ENCODE measurements at places on chromosomes 16 and 17.

DNA sequence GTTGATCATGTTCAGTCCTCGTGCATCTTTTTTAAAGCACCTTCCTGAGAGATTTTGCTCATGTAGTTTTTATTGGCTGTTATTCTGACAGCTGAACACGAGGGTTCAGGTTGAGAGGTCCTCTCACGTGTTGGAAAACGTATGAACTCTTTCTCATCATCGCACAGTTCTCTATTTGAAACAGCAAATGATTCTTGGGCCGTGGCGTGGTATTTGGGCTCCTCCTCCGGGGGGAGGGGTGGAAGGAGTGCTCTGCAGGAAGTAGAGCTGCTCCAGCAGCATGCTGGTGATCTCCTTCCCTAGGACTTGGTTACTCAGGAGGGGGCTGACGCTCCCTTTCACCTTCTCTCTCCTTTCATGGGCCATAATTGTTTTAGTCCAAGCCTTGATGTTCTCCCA is 70.4 kb downstream of the KSR1 start:
- DNase-seq, result peak; percentile 52

- no peak for DNase-seq
These were observed 76.5 kb downstream of the NETO2 start for GRCh38 chr16:47067203-47067602.

GRCh38 chr16:5069048-5069447 is 2.6 kb upstream of the ALG1 start:
- no peak for DNase-seq

GRCh38 chr17:3956327-3956957 is 7.8 kb downstream of the ATP2A3 start:
- DNase-seq, result no peak

DNA sequence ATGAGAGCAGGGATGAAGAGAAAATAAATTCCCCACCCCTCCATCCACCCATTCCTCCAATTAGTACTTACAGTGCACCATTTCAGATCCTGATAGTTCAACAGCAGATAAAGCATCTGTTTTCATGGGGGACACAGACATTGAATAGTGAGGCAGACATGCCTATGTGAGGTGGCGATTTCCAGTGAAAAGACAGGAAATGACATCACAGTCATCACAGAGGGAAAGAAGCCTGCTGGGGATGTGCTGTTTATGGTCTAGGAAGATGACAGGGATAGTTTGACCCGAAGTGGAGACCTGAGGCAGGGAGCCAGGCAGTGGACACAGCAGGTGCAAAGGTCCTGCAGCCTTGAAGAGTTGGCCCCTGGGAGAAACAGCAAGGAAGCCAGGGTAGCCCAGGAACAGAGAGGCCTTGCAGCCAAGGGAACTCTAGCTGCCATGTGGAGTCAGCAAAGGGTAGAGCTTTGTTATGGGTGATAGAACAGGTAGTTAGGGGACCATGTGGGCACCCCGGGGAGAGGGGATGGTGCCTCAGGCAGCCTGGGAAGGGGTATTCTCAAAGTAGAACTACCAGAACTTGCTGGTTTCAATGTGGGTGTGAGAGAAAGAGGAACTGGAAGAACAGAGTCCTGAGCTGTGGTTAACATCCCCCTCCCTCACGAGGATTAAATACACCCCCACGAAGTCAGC is 256.6 kb downstream of the CPPED1 start:
- DNase-seq, result peak; percentile 81

DNA sequence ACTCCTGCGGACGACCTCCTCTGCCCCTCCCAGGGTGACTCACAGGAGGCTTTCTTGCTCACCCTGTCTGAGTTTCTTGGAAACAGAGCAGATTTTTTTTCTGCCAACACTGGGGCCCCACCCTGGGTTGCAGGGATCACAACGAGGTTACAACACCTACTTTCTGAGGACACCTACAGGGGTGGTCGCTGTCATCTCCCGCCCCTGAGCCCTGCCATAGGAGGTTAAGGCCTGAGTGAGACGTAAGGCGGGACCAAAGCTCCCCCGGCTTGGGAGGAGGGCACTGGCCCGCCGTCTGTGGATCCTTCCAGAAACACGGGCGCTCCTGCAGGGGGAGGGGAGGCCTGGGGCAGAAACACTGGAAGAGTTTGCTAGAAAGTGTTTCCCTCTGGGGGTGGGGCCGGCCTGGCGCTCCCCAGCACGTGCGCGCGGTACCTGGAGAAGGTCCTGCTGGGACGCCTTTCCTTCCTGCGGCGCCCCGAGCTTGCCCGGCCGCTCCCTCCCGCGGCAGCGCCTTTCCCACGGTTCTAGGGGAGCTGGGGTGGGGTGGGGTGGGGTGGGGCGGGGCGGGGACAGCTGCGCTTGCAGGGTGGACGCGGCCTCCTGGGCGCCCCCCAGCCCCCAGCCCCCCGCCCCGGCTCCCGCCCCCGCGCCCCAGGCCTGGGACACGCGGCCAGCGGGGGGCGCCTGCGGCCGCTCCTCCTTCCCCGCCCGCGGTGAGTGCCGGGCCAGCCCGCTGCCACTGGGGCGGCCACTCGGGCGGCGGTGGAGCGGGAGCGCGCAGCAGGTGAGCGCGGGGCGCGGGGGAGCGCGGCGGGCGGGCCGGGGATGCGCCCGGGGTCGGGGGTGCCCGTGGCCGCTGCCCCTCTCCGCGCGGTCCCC is 20.7 kb upstream of the ADCY7 start:
- peak; percentile 60 for DNase-seq

- no peak for DNase-seq
These were observed 53.1 kb downstream of the HS3ST3B1 start for GRCh38 chr17:14353861-14354474.

DNA sequence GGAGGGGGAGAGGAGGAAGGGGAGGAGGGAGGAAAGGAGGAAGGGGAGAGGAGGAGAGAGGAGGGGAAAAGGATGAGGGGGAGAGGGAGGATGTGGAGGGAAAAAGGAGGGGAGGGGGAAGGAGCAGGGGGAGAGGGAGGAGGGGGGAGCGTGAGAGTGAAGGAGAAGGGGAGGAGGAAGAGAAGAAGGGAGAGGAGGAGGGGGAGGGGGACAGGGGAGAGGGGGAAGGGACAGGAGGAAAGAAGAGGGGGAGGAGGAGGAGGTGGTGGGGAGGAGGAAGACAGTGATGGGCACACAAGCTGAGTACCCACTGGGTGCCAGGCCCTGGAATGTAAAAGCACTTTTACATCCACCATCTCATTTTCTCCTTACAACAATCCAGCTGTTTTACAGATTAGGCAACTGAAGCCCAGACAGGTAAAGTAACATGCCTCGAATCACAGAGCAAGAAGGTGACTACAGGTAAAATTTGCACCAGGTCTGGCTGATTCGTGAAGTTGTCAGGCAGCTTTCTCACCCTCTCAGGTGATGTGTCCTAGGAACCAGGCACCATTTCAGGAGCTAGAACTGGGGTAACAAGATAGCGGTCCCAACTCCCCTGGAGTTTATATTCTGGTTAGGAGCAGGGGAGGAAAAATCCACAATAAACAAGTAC is 10.0 kb upstream of the LITAF start:
- DNase-seq, result no peak

GRCh38 chr17:59751955-59752413 is 44.5 kb downstream of the VMP1 start:
- no peak for DNase-seq

- no peak for DNase-seq
These were observed 64.5 kb upstream of the DNAH17 start for GRCh38 chr17:78641666-78642065.

DNA sequence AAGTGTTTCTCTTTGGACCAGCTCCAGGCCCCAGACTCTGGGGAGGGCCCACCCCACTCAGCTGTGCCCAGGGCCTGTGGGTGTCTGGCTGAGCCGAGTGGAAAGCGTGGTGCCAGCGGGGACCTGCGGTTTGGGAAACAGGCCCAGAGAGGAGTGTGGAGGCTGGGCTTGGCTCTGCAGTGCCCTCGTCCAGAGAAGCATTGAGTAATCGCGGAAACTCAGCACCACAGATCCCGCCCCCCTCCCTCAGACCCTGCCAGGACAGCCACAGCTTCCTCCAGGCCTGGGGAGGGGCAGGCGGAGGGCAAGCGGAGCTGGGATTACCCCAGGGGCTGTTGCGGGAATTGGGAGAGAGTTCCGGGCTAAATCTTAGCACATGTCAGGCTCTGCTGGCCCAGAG is 14.6 kb upstream of the PITPNA start:
- peak; percentile 98 for DNase-seq

GRCh38 chr16:67248401-67249177 is at the start of gene SLC9A5:
SLC9A5 (plus strand) TSS chr16:67248979; CDS start chr16:67249015, 36 bp downstream.
- DNase-seq, result no peak

DNA sequence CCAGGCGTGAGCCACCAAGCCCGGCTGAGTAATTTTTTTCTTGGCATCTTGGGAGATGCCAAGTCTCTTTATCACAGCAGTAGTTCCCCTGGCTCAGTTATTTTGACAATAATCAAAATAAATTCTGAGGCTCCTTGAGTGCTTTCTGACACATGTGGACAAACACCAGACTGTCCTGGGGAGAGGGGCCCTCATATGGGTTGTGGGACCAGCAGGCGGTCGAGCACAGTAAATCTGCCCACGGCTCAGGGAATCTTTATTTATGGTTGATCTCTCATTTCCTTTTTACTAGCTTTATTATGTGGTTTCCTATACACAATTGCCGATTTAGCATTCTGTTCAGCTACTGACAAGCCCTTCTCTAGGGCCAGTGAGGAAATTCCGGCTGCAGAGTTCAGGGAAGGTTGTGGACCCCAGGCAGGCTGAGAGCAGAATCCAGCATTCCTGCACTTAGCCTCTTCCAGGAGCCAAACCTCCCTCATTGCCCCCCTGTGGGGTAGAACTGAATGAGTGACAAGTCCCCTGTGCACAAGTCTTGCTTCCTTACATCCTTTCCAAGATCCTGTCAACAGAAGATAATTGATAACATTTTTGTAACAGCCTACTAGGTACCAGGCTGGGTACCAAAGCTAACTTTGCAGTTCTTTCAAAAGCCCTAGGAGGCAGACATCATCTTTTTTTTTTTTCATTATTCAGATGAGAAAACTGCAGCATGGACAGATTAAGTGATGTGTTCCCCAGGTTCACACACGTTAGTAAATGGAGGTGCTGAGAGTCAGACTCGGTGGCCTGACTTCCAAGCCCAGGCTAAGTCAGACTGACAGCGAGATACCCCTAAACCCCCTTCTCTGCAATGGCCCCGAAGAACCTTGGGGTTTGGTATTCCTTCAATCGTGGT is 40.2 kb downstream of the HS3ST3B1 start:
- no peak for DNase-seq

DNA sequence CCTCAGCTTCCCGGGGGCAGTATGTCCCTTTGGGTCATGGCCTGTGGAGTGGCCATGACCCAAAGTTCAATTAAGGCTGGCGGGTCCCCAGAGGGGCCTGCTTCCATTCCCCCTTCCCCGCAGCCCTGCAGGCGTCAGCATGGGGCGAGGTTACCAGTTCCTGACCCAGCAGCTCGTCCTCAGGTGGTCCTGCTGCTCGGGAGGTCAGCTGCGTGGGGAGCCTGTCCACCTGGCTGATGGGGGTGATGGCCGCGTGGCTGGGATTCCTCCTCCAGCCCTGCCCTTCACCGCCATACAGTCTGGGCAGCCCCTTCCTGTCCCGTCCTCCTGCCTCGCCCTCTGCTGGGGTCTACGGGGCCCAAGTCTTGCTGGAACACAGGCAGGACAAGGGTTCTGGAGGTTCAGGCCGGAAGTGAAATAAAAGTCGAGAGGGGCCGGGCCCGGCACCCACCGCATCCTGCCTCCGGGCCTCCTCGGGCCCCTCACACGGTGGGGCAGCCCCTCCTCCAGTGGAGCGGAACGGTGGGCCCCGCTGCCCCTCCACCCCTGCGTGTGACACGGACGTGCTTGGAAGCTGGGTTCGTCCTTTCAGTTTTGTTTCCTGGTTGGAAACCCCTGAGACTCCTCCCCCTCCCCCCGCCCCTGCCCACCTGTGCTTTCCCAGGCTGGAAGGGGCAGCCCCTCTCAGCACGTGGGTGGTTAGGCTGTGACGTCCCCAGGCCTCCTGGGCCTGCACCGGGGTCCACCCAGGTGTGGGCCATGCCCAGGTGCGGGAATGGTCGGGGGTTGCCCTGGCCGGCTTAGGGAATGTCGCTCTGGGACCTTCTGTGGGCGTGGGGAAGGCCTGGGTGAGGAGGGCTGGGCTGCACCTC is 6.8 kb downstream of the UBALD2 start:
- DNase-seq, result peak; percentile 78

DNA sequence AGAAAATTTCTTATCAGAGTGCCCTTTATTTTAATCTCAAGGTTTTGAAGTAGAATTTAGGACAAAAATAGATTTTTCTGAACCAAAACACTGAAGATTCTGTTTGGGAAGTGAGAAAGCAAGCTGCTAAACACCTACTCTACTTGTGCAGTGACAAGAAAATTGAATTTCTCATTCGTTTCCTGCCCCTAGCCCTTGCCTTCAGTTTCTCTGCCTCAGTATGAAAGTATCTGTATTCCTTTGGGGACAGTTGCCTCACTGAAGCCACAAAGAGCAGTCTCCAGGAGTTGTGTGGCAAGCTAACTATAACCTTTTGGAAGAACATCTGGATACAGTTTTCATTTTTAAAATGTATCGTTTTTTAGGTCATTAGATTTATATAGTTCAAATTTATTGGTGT is 19.7 kb downstream of the MOSMO start:
- DNase-seq, result no peak

DNA sequence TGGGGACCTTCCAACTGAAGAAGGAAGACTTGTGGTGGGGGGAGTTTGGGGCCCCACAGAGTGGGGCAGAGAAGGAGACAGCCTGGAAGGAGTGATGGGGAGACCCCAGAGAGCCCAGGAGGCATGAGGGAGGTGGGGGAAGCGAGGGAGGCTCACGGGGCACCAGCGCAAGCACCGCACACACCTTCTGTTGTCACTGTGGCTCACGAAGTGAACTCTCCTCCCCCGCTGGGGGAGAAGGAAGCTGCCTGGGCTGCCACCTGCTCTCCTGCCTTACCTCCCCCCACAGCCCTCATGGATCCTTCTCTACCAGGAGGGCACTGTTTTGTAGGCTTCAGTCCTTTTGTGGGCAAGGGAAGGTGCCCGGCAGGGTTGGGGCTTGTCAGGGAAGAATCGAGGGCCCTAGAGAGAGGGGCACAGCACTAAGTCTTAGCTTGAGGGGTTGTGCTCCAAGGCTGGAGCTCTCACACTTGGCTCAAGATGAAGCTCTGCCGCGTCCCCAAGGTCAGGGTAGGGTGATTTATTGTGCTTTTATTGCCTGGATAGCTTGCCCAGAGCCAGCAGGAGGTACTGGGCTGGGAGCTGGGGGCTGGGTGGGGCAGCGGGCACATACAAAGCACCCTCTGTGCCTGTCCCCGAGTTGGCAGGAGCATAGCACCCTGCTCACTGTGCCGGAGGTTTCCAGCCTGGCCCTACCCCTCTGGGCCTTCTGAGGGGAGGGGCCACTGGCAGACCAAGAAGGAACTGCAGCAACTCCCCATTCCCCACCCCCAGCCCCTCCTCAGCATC is 4.6 kb upstream of the STARD3 start:
- DNase-seq, result no peak

- DNase-seq, result peak; percentile 9
These were observed 107.8 kb downstream of the GNAO1 start for GRCh38 chr16:56298948-56299596.

GRCh38 chr16:53971616-53972015 is 267.7 kb downstream of the FTO start:
- DNase-seq, result no peak

- DNase-seq, result no peak
These were observed 25.4 kb downstream of the B9D1 start for GRCh38 chr17:19336938-19337711.

All from inflammatory macrophage treated with lipopolysaccharide for 1 hour (primary cell).